Cortex of kidney (tissue), 1 donor: ENCODE measurements at places on chromosomes 11 and 22.
A peak's percentile ranks its signal among the peaks of the same experiment; 100 is the strongest.

- no peak for DNase-seq
Observed at GRCh38 chr11:11430431-11430830, 77.4 kb upstream of the CSNK2A3 start.

DNA sequence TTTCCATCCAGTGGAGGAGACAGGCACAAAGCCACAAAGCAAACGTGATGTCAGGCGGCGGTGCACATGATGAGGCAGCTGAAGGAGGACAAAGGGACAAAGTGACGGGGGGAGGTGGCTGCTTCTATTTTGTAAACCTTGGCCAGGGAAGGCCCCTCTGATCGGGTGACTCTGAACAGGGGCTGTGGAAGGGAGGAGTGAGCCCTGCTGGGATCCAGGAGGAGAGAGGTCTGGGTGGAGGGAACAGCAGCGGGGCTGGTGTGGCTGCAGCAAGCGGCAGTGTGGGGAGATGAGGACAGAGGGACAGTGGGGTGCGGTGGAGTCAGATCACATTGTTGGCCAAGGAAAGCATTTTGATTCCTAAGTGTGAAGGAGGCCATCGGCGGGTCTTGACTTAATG lies 36.7 kb downstream of the SHISAL1 start:
- no peak for DNase-seq

DNA sequence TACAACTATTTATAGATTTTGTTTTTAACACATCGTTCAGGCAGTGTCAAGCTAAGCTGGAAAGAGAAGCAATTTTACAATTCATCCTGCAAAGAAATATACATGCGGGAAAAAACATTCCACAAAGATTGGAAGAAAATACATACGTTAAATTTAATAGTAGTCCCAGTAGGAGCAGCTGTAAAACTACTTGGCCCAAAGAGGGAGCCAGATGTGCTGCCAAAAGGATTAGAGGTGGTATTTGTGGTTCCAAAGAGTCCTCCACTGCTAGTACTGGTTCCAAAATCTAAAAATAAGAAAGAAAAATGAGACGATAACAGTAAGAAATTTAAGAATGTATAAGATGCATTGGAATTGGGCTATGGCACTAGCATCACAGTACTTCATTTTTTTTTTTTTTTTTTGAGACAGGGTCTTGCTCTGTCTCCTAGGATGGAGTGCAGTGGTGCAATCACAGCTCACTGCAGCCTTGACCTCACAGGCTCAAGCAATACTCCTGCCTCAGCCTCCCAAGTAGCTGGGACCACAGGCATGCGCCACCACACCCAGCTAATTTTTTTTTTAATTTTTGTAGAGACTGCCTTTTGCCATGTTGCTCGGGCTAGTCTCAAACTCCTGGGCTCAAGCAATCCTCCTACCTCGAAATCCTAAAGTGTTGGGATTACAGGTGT lies 21.5 kb downstream of the NUP98 start:
- no peak for DNase-seq

DNA sequence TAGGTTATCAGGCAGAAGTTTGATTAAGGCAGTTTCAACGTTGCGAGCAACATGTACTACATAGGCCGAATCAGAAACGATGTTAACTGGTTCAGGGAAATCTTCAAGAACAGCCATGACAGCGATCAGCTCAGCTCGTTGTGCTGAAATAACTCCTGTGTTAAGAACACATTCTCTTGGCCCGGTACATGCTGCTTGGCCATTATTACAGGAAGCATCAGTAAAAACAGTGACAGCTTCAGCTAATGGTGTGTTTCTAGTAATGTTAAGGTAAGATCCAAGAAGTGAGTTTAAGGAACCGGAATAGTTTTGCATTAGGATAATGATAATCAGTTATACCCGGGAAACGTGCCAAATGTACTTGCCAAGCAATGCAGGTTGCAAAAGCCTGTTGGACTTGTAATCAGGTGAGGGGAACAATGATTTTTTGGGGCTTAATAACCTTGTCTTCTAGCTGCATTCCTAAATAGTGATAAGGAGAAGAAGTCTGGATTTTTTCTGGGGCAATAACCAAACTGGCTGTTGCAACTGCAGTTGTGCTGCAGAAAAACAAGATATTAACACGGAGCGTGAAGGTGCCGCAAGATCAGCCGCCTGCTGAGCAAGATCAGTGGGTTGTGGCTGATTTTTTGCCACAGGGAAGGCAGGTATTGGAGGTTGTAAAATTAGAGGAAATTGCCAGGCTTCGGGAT lies 14.3 kb downstream of the OR52K1 start:
- DNase-seq = no peak

DNA sequence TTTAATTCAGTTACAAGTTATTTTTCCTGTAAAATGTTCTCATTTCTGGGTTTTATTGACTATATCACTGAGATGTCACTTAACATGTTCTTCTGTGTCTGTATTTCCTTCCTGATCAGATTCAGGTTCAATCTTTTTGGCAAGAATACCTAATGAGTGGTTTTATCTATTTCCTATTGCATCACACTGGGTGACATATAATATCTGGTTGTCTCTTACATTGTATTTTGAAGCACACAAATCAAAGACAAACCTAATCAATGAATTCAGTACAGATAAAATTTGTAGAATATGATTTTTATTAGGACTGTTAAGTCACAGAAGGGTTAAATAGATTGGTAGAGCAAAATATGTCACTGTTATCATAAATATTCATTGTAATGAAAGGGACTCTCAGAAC lies 60.4 kb downstream of the BCL2L13 start:
- no peak for DNase-seq

DNA sequence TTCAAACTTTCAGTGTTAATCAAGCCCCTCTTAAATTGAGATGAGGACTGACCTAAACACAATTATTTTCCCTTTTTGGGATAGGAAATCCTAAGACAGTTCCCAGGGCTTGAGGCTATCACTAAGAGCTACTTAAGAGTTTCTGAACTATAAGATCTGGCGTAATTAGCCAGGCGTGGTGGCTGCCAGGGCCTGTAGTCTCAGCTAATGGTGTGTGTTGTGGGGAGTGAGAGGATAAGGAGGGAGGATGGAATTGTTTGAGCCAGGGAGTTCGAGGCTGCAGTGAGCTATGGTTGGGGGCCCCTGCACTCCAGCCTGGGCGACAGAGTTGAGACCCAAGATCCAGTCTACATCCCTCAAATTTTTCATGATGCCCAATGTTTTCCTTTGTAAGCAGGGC lies 23.5 kb upstream of the EXPH5 start:
- no peak for DNase-seq

GRCh38 chr11:132253469-132254264 lies 883.3 kb downstream of the NTM start:
- no peak for DNase-seq

DNA sequence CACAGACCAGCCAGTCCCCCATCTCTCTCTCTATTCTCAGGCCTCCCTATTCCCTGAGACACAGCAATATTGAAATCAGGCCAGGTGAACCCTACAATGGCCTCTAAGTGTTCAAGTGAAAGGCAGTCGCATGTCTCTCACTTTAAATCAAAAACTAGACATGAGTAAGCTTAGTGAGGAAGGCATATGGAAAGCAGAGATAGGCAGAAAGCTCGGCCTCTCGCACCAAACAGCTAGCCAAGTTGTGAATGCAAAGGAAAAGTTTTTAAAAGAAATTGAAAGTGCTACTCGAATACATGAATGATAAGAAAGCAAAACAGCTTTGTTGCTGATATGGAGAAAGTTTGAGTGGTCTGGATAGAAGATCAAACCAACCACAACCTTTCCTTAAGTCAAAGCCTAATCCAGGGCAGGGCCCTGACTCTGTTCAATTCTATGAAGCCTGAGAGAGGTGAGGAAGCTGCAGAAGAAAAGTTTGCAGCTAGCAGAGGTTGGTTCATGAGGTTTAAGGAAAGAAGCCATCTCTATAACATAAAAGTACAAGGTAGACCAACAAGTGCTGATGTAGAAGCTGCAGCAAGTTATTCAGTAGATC lies 19.8 kb upstream of the MPZL2 start:
- no peak for DNase-seq

DNA sequence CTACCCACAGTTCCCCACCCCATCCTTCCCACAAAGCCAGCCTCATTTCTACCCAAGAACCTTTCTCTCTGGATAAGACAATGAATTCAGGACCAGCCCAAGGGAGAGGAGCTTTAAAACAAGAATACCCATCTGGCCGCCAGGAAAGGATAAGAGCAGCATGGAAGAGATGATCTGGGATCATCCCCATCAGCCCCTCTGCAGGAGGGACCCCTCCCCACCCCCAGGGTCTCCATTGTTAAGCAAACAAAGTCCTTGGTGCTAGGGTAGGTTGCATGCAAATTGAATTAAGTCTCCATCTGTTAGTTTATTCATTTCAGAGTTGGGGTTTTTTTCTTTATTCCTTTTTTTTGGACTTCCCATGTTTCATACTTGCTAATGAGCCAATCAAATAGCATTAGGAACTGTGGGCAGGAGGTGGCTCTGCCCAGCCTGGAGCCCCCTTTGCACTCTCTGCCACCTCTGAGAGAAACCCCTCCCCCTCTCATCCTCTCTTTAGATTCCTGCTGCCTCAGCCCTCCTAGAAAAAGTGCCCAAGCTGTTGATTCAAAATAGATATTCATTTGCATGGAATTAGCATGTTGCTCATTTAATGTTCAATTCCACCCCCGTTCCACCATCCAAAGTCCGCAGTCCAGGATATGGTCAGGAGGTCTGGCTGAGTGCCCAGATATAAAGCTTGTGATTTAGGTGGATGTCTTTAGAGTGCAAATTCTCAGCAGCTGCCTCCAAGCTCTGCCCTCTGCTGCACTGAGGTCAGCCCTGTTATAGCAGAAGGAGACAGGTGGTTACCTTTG lies 138.5 kb upstream of the NCAM1 start:
- DNase-seq = no peak

GRCh38 chr11:18617688-18618341 lies 16.3 kb downstream of the SPTY2D1 start:
- no peak for DNase-seq

- no peak for DNase-seq
Observed at GRCh38 chr11:63745304-63746170, 23.0 kb downstream of the ZFTA start.

- no peak for DNase-seq
Observed at GRCh38 chr11:59755701-59756557, 753 bp downstream of the STX3 start.

- no peak for DNase-seq
Observed at GRCh38 chr11:44760917-44761550, 34.3 kb downstream of the TSPAN18 start.

DNA sequence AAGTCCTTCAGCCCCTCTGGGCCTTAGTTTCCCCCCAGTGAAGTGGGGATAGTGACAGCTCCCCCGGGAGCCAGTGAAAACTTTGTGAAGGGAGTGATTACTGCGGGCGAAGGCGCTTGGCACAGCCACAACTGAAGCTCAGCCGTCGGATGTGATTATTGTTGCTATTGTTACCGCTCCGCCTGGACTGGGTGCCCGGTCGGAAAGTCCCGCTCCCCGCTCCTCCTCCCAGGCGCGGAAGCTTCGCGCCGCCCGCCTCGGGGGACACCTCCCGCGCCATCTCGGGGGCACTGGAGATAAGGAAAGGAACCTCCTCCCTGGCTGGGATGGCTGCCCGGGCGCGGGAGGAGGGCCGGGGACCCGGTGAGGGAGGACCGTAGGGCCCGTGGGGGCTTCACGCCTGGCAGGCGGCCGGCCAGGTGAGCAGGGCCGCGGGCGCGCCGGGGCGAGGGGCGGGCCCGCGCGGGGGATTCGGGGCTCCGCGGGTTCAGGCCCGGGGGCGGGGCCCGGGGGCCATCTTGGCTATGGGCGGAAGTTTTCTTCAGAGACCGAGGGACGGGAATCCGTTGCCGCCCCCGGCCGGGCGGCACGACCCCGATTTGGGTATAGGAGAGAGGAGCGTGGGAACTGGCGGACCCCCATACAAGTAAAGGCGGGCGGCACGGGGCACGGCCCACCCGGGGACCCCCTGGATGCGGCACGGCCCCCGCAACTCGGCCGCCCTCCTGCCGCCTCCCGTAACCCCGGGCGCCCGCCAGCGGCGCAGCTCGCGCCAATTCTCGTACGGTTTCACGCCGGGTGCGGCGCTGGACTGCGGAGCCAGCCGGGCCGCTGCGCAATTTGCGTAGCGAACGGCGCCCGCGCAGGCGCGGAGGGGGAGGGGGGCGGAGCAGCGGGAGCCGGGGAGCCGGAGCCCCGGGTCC lies at the start of gene GPR137:
GPR137 (plus strand) TSS at position 887 of the 923 bp plus-strand sequence. CDS start 677 bp downstream, outside the sequence.
- peak; percentile 75 for DNase-seq

- no peak for DNase-seq
Observed at GRCh38 chr11:17528181-17528691, 16.0 kb downstream of the USH1C start.

- DNase-seq = no peak
Observed at GRCh38 chr11:71223671-71224660, 28.4 kb downstream of the SHANK2 start.
